ENCODE measurements at places on chromosomes 12 and 14.

- DNase-seq, result no peak
Observed at GRCh38 chr12:126355346-126355745, 1290.1 kb downstream of the AACS start.

GRCh38 chr12:62597253-62597652 lies 130.6 kb downstream of the MON2 start:
- no peak for DNase-seq

DNA sequence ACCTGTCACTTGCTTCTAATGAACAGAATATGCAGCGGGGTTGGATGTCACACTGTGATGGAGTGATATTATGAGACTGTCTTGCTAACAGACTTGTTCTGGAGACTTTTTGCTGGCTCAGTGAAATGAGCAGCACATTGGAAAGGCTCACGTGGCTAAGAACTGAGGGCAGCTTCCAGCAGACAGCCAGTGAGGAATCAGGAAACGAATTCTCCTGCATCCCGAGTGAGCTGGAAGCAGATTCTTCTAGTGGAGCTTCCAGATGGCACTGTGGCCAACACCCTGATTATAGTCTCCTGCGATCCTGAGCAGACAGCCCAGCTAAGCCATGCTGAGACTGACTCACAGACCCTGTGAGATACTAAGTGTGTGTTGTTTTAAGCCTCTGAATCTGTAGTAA lies 16.1 kb upstream of the TSPAN9 start:
- DNase-seq, result no peak

DNA sequence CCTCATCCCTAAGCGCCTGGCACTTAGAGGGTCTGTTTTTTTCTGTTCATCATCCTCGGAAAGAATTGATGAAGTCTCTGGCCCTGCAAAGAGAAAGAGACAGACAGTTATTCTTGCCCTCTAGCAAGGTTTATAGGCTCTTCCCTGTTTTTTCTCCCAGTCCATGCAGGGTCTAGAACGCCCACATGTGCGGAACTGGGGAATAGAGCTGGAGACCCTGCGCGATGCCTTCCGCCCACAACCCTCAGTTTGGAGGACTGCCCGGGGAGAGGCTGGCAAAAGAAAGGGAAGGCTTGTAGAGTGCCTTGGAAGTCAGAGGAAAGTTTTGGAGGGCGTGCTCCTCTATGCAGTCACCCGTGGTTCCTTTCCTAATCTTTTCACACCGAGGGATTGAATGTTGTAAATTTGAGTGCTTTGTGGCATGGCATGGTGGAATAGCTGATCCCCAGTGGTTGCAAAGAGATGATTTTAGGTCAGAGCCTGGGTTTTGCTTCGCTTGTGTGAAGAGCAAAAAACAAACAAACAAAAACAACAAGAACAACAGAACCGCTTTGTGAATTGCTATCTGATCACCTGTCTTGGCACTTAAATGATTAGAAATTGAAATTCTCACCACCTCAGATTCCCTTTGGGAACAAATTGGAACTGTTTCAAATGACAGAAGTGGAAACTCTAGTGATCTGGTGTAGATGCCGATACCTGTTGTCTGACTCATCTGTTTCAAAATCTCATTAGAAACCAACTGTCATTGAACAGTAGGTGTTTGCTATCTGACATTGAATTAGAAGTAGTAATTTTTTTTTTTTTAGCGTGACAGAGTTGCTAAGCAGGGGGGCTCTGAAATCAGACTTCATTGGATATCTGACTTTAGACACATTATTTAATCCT lies 947 bp downstream of the GAS2L3 start:
- DNase-seq, result no peak

DNA sequence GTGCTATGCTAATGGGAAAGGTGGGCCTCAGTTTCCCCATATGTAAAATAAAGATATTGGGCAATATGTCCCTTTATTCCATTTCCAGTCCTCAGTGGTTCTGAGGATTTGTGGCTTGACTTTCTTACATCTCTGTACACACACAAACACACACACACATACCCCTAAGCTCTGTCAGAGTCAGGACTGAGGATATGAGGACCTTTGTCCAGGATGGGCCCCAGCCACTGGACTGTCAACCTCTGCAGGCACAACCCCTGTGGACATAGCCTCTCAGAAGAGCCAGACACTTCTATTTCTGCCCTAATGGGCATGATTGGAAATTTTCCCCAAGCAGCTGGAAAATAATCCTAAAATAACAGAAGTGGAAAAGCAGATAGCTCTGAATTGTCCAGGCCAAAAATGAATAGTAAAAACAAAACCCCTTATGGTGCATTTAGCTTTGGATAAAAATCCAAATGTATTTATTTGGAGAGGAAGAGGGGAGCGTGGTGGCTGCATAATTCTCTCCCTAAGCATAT lies 50.2 kb downstream of the RIN3 start:
- DNase-seq, result no peak

DNA sequence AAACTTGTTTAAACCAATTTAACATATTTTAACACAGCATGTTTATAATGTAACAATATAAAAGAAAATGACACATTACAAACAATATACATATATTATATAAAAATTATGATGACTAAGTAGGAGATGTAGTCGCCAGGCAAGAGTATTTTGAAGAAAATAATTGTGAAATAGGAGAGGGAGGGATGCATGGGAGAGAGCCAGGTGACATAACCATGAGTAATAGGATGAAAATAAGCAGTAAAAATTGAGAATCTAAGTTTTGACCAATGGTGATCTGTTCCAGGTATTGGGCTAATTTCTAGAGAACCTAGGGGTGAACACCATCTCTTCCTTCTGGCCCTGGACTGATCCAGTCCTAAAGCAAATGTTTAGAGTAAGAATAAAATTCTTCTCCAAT lies 315.2 kb upstream of the G2E3 start:
- no peak for DNase-seq

DNA sequence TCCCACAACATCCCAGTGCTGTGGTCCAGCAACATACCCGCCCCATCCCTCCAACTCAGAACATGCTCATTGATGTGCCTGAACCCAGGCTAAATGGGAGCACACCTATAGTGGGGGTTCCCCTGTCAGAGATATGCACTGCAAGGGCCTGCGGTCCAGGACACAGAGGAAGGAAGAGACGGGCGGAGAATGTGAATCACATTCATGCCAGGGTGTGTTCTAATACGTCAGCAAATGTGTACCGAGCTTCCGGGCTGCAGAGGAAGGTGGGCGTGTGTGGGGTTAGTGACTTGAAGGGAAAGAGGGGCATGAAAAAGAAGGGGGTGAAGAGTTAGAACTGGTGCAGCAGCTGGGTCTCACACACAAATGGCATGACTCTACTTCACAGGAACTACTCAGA lies 83.7 kb downstream of the DPF3 start:
- DNase-seq, result no peak

DNA sequence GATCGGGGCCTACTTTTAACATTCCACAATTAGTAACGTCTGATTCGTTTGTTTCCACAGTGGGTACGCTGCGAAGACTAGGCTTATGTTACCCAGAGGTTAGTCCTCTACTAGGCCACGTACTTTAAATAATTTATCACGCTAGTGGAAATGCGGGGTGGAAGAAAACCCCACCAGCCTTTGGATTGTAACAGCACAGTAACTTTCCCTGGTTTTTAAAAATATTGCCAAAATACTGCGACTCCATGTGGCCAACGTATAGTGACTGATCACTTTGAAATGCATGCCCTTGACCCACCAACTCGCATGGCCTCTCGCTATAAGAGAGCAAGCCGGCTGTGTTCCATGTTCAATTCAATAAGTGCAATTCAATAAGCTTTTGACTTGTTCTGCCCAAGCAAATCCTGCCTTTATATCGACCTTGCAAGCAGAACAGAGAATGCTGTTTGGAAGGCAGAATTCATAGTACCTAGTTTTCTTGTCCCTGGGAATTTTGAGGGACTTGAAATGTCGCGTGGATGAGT lies 882 bp upstream of the GTF2A1 start:
- no peak for DNase-seq

DNA sequence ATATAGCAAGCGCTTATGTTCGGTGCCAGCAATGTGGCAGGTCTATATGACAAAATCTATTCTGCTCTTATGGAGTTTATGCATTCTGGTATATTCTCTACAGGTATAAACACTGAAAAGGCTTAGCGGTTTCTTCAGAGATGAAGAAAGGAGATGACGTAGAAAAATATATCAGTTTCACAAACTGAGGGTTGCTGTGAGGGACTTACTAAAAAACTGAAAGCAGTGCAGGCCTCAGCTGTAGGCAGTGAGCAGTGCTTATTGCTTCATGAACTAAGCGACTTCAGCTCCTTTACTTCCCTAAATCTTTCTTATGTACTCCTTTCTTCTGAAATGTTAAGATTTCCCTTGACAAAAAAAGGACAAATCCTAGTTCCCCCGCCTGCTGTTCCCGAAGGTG lies 4.5 kb downstream of the DDX47 start:
- no peak for DNase-seq

GRCh38 chr14:53295985-53296582 lies 143.0 kb upstream of the DDHD1 start:
- peak; percentile 48 for DNase-seq

DNA sequence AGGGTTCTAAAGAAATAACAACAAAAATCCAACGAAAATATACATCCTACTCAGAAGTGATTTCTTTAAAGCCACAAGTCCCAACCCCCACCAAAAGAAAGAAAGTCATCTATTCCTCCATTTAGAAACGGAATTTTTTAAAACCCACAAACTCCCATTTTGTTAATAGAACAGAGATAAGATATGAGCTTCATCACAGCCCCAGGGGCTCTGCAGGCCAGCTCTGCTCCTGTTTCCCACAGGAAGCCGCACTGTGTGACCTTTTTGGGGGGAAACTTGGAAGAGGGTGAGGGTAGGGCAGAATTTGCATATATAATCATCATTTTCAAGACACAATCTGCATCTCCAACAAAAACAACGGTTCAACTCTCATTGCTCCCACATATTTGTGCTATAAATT lies 2.8 kb downstream of the FBXL14 start:
- DNase-seq, result no peak

All from K562 (cell line).